ENCODE measurements at places on chromosomes 1 and 21.
A peak's percentile ranks its signal among the peaks of the same experiment; 100 is the strongest.

DNA sequence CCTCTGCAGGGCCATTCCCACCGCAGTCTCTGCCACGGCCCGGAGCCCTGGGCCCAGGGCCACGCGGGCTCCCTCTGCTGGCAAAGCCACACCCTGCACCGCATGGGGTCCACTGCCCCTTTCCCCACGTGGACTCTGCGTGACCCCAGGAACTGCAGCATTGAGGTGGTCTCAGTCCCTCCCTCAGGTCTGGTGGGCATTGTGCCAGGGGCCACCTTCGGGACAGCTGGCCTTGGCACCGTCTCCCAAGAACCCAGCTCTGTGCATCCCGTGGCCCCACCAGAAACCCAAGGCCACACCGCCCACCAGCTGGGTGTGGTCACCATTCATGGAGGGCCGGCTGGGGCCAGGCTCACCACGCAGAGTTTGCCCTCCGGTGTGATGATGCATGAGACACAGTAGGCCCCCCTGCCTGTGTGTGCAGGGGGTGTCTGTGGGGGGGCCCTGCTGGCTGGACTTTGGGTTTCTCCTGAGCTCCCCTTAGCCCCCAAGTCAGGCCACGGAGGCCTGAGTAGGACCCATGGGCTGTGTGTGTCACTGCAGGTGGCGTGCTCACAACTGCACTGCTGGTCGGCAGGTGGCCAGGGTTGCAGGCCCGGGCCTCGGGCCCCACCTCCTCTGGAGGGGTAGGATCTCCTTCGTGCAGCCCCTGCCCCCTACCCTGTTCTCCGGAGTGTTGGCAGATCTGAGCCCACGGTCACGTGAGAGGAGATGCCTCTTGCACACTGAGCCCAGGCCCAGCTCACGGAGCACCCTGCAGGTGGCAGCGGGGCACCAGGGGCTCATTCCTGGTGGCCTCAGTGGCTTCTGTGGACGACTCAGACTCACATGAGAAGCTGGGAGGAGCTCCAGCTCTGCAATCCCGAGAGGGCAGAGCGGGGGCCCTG lies 5.8 kb downstream of the VWA1 start:
- peak; percentile 48 for DNase-seq

DNA sequence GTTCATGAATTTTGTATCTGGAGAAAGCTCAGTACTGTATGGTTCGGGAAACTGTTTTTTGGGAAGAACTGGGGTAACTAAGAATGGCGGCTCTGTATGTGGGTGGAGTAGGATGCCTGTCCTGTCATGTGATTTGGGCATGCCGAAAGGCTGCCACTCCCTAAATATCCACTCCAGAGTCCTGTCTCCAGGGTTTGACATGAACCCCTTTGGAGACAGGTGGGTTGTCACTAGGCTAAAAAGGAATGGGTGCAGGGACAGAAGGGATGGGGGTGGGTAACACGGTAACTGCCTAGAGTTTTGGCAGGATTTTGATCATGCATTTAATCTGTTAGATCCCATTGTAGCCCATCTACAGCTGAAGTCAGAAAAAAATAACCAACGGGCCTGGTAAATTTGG lies 150.1 kb downstream of the KCNJ6 start:
- DNase-seq, result no peak

- no peak for DNase-seq
Measured at GRCh38 chr1:158801396-158801795, 20.4 kb upstream of the OR6N2 start.

GRCh38 chr1:84377480-84378095 lies 20.7 kb upstream of the DNASE2B start:
- no peak for DNase-seq

DNA sequence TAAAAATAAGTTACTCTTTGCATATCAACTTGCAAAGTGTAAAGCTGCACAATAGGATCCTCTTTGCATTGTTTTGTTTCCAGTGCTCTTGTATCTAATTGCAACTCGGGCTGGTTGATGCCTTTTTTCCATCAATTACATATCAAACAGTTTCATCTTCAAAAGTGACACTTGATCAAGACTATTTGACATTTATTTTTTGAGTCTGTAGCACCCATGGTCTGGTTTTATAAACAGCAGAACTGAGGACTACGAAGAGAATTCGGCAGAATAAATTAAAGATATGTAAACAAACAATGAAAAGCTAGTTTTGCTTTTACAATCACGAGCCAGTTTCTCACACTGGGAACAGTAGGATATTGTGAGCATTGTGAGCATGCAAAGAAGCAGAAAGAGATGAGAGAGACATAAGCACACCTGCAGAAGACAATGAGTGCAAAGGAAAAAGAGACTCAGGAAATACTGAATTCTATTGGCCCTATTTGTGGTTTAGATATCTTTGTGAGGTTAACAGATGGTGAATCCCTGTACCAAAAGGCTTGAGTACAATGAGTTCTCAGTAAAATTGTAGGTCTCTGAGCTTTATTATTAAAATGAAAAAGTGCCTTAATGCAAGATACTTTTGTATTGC lies 45.4 kb downstream of the RPL5 start:
- no peak for DNase-seq

DNA sequence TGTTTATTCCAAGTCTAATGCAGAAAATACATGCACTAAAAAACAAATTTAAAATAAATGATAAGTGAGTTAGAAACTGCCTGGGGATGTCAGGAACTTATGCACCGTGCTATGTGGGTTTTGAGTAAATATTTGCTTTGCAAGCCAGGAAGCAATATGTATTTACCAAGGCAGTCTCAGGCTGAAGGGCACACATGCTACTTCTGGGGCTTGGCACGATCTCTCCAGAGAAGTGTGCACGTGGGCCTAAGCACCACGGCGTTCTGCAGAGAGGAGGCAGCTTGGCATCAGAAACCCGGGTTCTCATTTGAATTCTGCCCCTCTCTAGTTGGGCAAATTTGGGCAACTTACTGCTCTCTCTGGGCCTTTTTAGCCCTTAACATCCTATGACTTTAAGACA lies 72.6 kb upstream of the ROR1 start:
- DNase-seq, result no peak

DNA sequence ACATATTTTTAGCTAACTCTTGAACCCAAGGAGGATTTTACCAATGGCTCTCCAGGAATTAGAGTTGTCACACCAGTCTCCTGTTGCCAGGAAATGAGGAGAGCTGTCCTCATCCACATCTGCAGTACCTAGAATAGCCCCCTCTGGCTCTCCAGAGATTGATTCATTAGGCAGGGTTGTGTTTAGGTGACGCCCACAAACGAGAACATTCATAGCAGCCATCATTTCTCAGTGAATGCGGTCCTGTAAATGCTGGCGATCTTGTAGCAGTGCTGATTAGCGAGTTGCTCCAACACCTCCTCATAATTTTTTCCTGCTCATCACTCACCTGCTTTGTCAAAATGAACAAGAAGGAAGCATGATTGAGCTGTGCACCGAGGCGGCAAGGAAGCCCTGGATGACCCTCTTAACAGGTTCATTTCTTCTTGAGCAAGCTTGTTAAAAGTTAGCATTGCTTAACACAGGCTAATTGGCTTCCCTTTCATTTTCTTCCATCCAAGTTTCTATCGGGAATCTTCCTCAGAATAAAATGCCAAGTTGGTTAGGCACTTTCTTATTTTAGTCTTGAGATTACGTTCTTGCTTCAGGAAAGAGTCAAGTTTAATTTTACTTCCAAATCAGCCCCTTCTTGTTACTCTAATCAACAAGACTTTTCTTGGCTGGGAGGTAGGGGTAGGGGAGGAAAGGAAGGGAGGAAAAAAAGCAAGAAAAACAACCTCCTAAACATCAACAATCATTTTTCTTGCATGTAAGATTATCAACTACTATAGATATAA lies 16.5 kb upstream of the KLHDC8A start:
- DNase-seq, result no peak

DNA sequence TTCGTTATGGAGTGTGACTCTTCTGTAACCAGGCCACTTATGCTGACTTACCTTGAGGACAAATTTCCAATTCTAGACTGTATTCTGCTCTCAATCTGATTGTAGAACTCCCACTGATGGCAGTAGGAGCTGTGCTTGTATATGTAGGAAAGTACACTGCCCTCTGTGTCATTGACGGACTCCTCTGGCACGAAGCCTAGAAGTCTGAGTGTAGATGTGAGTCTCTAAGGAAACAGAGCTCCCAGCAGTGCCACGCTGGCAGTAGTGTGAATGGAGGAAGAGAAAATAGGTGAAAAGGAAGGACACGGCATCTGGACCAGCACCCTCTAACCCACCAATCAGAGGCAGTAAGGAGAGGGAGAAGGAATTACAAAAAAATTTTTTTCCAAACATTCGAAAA lies 130.4 kb upstream of the ADGRL2 start:
- no peak for DNase-seq

DNA sequence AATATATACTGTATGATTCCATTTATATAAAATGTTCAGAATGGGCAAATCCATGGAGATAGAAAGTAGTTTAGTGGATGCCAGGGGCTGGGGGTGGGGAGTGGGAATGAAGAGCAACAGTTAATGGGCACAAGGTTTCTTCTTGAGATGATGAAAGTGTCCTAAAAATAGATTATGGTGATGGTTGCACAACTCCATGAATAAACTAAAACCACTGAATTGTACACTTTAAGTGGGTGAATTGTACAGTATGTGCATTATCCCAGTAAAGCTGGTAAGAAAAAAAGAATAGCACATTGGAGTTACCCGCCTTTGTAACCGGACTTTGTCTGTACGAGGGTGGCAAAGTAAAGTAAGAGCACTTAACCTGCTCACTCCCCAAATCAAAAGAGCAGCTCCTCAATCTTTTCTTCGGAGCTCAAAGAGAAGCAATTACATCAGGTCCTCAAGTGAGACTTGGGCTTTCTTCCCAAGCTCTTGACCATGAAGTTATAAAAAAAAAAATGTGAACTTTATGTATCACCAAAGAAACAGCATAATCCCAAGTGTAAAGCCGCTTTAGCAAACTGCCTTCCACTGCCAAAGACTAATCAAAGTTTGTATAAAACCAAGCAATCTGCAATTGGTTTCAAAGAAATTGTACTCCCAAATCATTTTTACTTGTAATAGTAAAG lies 32.1 kb downstream of the ALDH9A1 start:
- no peak for DNase-seq

GRCh38 chr1:226908419-226908818 lies 31.7 kb upstream of the COQ8A start:
- DNase-seq, result no peak

DNA sequence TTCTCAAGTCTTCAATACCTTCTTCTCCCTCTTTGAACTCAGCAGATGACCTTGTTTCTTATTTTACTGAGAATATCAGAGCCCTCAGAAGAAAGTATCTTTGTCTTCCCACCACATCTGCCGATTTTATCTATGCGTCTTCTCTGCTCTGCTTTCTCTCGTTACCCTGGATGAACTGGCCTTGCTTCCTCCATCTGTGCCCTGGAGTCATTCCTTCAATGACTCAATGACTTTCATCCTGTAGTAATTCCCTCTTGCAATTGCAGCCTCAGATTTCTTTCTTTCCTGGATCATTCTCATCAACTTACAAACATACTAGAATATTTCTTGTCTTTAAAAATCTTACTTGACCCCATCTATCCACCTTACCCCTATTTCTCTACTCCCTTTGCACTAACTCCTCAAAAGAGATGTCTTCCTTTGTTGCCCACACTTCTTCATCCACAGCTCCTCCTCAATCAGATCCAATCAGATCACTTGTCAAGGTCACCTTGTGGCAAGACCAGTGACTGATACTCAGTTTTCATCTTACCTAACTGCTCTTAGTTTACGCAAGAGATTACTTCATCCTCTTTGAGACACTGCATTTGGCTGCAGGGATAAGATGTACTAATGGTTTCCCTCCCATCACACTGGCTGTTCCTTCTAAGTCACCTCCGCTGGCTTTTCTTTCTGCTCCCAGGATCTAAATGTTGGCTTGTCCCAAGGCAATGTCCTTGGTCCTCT lies 8.2 kb upstream of the TGFBR3 start:
- DNase-seq, result no peak

- DNase-seq, result no peak
Measured at GRCh38 chr1:88276163-88276562, 407.9 kb upstream of the PKN2 start.

GRCh38 chr1:119516680-119517079 lies 9.7 kb downstream of the HSD3B1 start:
- no peak for DNase-seq

DNA sequence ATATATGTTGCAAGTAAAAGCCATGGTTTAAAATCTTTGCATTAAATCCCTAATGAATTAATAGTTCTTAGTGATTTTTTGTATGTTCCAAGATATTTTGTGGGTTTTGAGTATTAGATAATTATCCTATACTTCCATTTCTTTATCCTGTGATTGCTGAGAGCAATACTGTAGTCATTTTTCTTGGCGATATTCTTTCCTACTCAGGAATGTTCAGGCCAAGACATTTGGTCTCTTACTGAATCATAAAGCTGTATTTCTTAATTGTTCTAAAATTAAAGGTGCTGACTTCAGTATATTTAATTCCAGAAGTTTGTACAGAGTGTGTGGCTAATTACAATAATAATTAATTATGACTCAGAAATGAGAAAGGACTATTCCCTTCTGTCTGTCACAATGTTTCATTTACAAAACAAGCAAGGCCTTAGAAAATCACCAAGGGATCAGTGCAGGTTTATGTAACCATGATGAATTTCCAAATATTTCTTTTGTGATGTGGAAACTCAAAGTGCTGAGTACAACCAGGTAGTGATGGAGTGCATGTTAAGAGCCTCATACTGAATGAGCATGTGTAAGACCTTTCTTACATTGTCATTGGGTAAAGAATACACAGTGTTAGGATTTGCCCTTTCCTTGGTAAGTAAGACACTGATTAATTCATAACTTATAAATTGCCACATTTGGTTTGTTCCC lies 161.2 kb downstream of the HMCN1 start:
- DNase-seq, result no peak

- DNase-seq, result no peak
Measured at GRCh38 chr1:10521537-10522157, 46.9 kb downstream of the PEX14 start.

- DNase-seq, result no peak
Measured at GRCh38 chr1:3034162-3034561, 12.9 kb downstream of the ACTRT2 start.

DNA sequence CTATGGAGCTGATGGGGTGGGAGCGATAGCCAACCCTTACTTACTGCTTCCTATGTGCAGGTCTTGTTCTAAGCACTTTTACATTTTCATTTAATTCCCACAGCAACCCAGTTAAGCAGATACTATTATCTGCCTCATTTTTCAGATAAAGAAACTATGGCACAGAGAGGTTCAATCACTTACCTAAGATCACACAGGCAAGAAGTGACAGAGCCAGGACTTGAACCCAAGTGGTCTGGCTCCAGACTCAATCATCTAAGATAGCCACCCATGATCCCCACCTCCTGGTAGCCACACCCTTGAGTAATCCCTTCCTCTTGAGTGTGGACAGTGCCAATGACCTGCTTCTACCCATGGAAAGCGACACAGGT lies 23.2 kb upstream of the IFNAR1 start:
- no peak for DNase-seq

GRCh38 chr1:113976609-113977278 lies 2.5 kb upstream of the OLFML3 start:
- no peak for DNase-seq

DNA sequence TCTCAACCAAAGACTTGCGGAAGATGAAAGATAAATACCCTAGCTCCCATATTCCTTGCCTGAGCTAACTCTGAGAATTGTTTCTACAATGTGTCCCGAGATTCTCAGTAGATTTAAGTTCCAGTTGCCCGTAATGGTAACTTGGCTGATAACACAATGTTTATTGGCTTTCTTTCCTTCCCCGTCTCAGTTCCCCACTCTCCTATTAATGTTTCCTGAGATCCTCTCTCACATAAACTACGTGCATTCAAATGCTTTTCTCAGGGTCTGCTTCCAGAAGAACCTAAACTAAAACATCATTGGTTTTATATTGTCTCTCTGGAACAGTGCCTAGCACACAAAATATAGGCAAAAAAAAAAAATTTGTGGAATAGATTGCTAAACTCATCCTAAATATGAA lies 794.2 kb upstream of the ADGRL2 start:
- no peak for DNase-seq

Measured in T-helper 17 cell (primary cell).